ENCODE measurements at places on chromosomes 6 and 20.
A peak's percentile ranks its signal among the peaks of the same experiment; 100 is the strongest.

- DNase-seq, result no peak
Measured at GRCh38 chr6:144778773-144779492, 493.8 kb downstream of the UTRN start.

GRCh38 chr6:168240160-168240559 is 79.4 kb downstream of the DACT2 start:
- DNase-seq, result no peak

DNA sequence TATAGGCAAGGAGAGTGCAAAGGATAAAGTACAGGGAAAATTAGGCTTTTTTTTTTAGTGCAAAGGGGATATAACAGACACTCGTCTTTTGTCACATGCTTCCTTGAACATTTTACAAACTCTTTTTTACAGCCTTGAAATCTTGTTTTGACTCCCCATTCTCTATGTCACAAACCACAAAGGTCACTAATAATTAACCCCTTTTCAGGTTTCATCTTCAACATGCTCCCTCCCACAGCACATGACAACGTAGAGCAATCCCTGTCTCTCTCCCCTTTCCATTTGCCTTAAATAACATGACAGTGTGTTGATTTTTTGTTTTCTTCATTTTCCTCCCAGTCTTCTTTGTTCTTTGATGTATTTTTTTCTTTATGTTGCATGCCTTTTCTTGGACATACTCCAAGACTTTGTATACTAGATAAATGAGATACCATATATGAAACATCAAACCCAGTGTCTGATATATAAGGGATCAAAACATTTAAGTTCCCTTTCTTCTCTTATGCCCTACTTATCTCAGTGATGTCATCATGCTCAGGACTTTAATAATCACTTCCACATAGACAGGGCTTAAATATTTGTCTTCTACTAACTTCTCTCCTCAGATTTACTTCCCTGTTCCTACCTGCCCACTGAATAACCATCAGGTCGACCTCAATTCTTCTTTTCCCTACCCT is 378.7 kb upstream of the HSF2 start:
- DNase-seq, result no peak

DNA sequence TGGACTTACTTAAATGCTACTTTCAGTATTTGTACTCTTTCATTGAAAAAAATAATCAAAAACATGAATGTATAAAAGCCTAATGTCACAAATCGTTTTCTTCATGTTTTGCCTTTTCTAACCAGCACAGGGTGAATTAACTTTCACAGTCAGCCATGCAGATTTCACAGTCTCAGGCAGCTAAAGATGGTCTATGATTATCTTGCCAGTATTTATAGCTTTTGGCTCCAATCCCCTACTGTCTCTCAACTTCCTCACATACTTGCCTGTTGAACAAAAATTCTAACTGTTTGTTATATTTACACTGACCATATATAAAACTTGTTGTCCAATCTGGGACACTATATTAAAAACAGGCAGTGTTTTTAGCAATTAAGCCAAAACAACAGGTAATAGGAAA is 358.2 kb downstream of the ARHGAP18 start:
- no peak for DNase-seq

DNA sequence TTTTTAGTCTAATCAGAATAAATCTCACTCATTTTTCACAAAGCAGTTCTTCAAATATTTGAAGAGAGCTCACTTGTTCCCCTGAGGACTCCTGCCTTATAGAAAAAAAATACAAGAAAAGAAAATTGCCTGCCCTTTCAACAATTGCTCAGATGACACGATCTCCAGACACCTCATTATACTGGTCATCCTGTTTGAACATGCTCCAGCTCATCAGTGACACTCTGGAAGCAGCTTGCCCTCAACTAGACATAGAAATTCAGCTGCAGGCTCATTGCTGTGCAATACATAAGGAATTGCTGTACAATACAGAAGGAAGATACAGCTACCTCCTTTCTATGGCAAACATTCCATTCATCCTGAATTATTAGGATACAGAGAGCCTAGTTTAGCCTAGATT is 73.1 kb downstream of the OPN5 start:
- DNase-seq, result no peak

- peak; percentile 70 for DNase-seq
Measured at GRCh38 chr6:152338335-152339125, 298.6 kb downstream of the SYNE1 start.

- no peak for DNase-seq
Measured at GRCh38 chr20:1306316-1307135, 22.4 kb downstream of the SDCBP2 start.

- DNase-seq, result no peak
Measured at GRCh38 chr6:5422321-5422915, 161.1 kb downstream of the FARS2 start.

- no peak for DNase-seq
Measured at GRCh38 chr20:46358346-46359058, 47.9 kb downstream of the ELMO2 start.

- DNase-seq, result peak; percentile 31
Measured at GRCh38 chr6:169288591-169288990, 34.9 kb upstream of the THBS2 start.

DNA sequence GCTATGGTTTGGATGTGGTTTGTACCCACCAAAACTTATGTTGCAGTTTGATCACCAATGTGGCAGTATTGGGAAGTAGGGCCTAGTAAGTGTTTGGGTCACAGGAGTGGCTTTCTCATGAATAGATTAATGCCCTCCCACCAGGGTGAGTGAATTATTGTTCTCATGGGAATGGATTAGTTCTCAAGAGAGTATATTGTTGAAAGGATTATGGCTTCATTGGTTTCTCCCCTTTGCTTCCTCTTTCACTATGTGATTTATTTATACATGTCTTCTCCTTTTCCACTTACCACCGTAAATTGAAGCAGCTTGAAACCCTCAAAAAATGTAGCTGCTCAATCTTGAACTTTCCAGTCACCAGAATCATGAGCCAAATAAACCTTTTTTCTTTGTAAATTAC is 10.8 kb downstream of the UFL1 start:
- no peak for DNase-seq

GRCh38 chr20:1926237-1926636 is 31.0 kb downstream of the SIRPA start:
- DNase-seq, result no peak

DNA sequence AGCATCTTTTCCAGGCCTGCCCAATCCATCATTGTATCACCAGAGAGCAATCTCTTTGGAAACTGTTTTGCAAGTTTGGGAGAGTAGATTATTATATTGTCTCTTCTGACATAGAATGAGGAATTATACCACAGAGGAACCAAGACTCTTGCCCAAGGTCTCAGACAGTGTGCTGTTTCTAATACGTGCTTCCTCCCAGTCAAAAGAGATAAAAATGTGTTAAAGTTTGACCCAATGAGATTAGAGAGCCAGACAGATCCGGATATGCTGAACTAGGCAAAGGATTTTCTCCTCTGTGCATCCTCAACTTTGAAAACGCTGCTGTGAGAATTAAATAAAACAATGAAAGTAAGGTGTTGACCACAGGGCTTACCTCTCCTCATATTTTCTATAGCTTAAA is 18.6 kb upstream of the NT5E start:
- no peak for DNase-seq

DNA sequence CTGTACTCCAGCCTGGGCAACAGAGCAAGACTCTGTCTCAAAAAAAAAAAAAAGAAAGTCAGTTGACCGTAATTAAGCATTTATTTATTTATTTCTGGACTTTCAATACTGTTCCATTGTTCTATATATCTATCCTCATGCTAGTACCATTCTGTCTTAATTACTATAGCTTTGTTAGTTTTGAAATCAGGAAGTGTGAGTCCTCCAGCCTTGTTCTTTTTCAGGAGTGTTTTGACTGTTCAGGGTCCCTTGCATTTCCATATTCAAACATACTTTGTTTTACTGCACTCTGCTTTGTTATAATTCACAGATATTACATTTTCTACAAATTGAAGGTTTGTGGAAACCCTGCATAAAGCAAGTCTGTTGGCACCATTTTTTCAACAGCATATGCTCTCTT is 36.7 kb upstream of the ASXL1 start:
- DNase-seq, result no peak

GRCh38 chr20:40497899-40498691 is 190.9 kb downstream of the MAFB start:
- peak; percentile 33 for DNase-seq

DNA sequence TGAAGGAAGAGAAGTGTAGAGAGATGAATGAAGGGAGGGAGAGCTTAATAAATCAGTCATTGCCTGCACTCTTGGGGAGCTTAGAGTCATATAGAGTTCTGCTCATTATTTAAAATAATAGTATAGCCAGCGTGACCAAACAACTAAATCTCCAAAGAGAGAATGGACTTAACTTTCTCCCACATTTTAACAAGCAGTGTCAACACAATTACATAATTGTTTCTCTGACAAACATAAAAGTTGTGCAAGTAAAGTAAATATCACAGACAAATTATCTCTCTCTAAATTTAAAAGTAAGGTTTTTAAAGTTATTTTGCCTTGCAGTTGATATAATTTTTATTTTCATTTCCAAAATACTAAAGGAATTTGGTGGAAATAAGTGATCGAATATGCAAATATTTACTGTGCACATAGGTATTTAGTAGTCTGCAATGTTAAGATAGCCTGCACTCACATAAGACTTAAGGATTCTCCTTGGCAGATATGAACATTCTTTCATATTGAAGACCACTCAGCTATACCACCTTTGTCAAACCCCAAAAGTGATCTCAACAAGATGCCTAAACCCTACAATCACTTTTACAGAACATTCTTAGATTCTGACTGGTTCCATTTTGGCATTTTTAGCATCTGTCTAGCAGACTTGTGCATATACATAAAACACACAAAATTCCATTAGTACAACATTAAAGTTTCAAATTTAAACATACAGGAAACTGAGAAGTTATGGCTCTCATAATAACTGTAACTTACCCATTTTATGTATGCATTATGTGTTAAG is 67.7 kb downstream of the KIF6 start:
- no peak for DNase-seq

DNA sequence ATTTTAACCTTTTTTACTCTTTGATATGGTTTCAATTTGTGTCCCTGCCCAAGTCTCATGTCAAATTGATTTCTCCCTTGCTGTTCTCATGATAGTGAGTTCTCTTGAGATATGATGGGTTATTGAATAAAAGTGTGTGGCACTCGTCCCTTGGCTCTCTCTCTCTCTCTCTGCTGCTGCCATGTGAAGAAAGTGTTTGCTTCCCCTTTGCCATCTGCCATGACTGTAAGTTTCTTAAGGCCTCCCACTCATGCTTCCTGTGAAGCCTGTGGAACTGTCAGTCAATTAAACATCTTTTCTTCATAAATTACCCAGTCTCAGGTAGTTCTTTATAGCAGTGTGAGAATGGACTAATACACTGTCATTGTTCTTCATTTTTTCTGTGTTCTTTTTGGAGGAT is 48.5 kb downstream of the LIN28B start:
- DNase-seq, result no peak

- peak; percentile 40 for DNase-seq
Measured at GRCh38 chr6:40894962-40895799, 143.8 kb downstream of the UNC5CL start.

DNA sequence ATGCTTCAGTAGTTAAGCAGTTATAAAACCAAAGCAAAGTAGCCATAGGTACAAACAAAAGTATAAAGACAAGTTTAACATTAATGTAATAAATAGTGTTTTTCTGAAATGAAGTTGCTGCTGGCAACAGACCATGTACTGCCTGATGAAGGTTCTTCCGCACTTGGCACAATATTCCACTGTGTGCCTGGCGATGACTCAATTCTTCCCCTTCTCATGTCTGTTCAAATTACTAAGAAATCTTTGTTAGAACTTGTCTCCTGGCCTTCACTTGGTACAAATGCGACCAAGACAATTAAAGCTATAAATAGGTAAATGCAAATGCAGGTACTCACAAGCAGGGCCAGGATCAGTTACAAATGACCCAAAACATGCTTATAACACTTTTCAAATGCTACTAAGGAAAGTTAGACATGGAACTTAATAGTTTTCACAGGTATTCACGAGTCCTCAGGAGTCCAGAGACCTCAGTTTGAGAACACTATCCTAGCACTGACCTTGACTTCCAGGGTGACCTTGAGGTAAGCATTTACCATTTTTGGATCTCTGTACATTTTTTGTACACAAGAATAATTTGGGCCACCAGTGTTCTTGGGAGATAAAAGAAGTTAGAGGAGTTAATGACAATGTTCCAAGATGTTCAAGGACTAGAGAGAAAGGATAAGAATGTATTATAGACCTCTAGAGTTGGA is 8.1 kb upstream of the DDR1 start:
- DNase-seq, result no peak

GRCh38 chr6:85403331-85404015 is 46.4 kb upstream of the NT5E start:
- no peak for DNase-seq

DNA sequence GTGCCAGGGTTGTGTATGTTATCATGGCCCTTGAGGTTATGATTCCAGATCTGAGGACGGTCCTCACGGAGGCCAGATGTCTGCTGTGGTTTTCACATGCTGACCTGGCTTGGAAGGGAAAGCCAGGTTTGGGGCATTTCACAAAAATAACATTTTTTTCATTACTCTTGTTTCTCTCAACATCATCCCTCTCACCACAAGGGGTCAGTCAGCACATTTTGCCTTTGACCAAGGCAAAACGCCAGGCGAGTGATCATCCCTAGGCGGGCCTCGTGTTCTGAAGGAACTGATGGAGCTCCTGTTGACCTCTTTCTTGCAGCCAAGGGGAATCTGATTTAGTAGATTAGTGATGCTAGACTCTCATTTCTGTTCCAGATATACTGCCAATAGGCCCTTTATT is 133.5 kb downstream of the TBC1D7 start:
- no peak for DNase-seq

DNA sequence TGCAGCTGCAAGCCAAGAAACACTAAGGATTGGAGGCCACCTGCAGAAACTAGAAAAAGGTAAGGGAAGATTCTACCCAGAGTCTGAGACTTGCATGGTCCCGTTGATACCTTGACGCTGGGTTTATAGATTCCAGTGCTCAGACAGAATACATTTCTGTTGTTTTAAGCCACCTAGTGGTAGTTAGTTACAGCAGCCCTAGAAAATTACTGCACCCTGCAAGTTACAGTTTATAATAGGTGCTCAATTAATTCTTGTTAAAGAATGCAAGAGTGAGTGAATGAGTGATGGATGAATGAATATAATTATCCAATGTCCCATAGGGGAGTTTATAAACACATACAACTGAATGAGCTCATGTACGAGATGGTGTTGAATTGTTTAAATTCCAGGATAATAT is 453.1 kb upstream of the SLC35B3 start:
- no peak for DNase-seq

GRCh38 chr6:52416629-52417151 is 3.5 kb upstream of the EFHC1 start:
- no peak for DNase-seq

DNA sequence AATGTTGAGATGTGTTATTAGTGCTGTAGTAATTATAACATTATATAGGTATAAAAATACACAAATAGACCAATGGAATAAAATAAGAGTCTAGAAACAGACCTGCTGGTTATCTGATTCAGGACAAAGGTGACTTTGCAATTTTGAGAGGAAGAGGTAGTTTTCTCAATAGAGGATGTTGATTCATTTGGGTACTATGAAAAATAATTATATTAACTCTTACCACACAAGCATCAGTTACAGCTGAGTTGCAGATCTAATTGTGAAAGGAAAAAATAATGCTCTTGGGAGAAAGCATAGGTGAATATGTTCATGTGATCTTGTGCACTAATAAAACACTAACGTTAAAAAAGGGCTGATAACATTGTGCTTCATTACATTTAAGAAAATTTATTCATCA is 103.0 kb downstream of the BCKDHB start:
- DNase-seq, result no peak

All from left ventricle myocardium inferior (tissue), 1 donor.